ENCODE measurements at places on chromosomes 12 and 14.
A peak's percentile ranks its signal among the peaks of the same experiment; 100 is the strongest.

GRCh38 chr12:104596134-104596799 is 139.5 kb downstream of the CHST11 start:
- peak; percentile 68 for DNase-seq

DNA sequence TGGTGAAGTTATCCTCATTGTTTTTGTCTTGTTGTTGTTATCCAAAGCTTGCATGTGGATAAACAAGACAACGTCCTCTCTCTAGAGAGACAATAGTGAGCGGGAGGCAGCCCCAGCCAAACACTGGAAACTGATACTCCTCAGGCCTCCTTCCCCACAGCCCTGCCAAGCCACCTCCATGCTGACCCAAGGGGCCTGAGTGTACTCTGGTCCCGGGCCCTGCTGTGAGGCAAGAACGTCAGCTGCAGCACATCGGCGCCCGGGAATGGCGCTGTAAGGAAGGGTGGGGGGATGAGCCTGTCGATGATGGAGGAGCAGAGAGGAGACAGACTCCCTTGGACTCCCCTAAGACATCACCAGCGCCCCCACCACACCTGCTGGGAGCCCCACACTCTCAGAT is 83.6 kb downstream of the ANO2 start:
- DNase-seq: no peak

DNA sequence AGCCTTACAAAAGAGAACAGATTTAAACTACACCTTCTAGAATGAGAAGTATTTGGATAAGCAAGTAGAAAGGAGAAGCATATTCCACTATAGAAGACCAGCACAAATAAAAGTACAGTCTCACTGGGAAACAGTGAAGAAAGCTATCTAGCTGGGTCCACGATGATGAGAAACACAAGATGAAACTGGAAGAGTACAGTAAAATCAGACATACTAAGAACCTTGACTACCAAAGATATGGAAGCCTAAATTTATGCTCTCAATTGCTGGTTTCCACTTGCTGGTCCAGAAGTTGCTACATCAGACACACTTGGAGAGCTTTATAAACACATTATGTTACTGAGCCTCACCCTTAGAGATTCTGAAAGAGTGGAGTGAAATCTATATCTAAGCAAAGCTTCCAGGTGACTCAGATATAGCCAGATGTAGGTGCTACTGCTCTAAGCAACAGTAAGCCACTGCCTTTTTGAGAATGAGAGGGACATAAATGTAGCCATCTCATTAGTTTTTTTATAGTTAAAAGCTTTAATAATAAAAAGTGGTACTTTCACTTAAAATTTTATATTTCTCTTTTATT is 96.3 kb upstream of the BBS10 start:
- no peak for DNase-seq

GRCh38 chr12:44299524-44299923 is 463.6 kb downstream of the TMEM117 start:
- DNase-seq: no peak

DNA sequence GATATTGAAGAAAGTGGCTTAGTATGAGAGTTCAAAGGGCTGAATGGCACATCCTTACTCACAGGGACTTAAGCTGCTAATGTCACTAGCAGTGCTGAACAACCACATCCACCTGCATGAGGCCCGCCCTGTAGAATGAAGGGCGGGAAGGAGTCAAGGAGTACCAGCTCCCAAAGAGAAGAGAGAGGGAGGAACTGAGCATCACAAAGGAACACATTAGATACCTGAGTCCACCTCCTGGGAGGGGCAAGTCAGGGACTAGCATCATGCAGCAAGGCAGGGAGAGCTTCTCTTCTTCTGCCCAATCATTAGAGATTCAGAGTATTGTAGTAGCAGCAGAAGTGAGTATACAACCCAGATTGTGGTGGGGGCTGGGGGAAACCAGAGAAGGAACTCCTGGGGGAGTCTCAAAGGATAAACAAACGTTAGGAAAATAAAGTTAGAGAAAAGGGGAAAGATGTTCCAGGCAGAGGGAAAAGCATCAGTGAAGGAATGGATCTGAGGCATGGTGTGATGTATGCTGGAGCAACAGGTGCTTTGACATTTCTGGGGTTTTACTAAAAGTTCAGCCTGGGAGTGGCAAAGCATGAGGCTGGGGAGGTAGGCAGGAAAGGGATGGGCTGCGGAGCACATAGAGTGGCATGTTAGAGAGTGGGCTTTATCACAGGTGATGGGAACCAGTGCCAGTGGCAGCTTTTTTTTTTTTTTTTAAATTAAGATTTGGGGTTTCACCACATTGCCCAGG is 21.0 kb upstream of the GRIP1 start:
- no peak for DNase-seq

DNA sequence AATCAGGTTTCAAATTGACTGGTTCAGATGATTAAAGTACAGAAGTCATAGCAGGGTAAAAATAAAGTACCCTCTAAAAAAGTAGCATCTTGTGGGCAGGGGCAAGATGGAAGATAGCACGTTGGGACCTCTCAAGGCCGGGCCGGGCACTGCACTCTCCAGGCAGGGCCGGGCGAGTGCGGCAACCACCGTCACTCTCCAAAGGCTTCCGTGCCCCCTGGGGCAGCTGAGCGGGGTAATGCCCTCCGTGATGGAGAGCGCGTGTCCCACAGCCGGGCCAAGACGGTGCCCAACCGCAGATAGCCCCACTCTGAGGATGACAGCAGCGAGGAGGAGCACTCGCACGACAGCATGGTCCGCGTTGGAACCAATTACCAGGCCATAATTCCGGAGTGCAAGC is 8.6 kb upstream of the PLXNC1 start:
- no peak for DNase-seq

DNA sequence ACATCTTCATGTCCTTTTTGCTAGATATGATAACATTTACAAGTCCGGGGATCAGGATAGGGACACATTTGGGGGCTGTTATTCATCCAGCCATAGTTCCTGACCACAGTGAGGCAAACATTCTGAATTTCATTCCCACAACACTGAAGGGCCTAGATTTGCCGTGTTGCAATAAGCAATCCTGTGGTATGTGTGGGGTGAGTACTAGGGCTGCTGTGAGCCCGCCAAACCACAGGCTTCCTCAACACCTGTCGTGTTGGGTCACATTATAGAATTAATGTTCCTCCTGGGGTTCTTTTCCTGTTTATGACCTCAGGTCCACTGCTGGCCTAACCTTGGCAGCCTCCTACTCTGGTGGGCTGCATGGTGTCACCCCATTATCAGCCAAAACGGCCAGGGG is 119.2 kb downstream of the TBC1D30 start:
- DNase-seq: no peak

DNA sequence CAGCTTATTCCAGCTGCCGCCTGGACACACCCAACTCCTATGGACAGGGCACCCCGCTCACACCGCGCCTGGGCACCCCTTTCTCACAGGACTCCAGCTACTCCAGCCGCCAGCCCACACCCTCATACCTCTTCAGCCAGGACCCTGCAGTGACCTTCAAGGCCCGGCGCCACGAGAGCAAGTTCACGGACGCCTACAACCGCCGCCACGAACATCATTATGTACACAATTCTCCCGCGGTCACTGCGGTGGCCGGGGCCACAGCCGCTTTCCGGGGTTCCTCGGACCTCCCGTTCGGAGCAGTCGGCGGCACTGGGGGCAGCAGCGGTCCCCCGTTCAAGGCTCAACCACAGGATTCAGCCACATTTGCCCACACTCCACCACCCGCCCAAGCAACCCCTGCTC is 5.9 kb downstream of the SETD1B start:
- DNase-seq: no peak

DNA sequence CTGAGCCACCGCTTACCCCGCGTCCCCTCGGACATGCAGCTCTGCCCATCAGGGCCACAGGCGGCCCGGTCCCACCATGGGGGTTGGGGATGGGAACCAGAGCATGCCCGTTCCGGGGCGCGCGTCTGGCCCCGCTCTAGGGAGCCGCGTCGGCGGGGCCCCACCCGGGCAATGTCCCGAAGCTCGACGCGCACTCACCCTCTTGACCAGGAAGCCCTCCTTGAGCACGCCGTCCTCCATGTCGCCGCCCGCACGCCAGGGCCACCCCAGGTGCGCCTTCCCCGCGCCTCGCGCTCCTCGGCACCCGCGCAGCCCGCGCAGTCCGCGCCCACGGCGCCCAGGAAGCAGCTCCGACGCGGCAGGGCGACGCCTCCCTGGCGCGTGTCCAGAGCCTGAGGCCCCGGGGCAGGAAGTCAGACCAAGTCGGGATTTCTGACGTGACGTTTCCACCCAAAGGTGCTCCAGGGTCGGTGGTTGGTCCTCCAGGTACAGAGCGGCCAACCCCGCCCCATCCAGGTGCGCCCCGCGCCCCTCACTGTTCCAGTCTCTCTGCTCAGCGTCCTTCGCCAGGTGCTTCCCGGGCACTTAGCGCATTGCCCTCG is at the start of gene PLEK2:
TSS of gene PLEK2 (minus strand) at position 346 of the 602 bp plus-strand sequence. CDS start at position 240, 106 bp downstream.
- no peak for DNase-seq

GRCh38 chr14:68796418-68797101 is 3.7 kb upstream of the ZFP36L1 start:
- no peak for DNase-seq

- no peak for DNase-seq
Observed at GRCh38 chr12:45726603-45727300, 2.8 kb upstream of the ARID2 start.

DNA sequence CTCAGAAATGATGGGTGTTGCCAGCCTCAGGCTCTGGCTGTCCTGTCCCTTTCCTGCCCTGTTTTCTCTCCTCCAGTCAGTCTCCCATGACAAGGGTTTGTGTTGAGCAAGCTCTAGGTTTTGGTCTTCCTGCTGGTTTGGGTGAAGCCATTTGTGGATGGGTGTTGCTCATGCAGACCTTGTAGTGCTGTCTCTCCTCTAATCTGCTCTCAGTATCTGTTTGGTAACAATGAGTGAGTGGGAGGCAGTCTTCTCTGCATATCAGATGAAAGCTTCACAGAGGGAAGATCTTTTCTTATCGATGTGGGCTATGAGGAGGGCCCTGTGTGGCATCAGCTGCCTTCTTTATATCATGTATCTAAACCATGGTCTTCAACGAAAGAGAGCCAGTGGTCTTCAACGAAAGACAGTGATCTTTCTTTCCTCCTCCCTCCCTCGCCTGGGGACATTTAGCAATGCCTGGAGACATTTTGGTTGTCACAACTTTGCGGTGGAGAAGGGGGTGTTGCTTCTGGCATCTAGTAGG is 3.6 kb downstream of the CMA1 start:
- DNase-seq: no peak

DNA sequence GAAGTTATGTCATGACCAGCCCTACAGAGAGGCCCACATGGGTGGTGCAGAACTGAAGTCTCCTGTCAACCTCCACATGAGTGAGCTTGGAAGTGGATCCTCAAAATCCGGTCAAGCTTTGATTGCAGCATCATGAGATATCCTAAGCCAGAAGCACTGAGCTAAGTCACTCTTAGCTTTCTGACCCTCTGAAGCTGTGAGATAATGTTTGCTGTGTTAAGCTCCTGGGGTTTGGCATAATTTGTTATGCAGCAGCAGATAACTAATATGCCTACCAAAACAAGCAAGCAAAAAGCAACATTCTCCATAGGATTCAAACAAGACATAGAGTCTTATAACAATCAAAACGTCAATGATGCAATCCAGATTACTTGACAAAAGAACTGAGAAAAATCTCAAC is 87.6 kb upstream of the GRIN2B start:
- DNase-seq: no peak

DNA sequence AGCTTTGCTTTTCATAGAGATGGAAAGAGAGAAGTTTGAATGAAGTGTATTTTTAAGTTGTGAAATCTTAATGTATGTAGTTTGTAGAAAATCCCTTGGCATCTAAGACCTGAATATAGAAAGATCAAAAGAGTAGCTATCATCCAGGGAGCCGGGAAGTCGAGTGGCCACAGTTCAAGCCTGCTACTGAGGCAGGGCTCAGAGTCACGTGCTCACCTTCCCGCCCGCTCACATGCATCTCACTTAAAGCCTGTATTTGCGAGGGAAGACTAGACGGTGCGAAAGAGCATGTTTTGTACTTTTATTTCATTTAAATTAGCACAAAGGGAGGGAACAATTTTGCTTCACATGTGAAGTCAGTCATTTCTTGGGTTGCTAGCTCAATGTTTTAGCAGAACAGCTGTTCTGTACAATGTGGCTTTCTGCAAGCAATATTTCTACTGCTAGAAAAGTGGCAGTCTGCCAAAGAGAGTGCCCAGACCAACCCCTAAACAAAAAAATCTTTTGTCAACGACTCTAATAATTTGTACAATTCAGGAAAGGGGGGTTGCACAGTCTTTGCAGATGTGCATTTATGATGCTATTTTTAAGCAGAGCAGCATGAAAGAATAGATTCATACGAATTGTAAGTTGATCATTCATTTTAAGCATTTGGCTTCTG is 290.7 kb downstream of the NPAS3 start:
- DNase-seq: no peak

DNA sequence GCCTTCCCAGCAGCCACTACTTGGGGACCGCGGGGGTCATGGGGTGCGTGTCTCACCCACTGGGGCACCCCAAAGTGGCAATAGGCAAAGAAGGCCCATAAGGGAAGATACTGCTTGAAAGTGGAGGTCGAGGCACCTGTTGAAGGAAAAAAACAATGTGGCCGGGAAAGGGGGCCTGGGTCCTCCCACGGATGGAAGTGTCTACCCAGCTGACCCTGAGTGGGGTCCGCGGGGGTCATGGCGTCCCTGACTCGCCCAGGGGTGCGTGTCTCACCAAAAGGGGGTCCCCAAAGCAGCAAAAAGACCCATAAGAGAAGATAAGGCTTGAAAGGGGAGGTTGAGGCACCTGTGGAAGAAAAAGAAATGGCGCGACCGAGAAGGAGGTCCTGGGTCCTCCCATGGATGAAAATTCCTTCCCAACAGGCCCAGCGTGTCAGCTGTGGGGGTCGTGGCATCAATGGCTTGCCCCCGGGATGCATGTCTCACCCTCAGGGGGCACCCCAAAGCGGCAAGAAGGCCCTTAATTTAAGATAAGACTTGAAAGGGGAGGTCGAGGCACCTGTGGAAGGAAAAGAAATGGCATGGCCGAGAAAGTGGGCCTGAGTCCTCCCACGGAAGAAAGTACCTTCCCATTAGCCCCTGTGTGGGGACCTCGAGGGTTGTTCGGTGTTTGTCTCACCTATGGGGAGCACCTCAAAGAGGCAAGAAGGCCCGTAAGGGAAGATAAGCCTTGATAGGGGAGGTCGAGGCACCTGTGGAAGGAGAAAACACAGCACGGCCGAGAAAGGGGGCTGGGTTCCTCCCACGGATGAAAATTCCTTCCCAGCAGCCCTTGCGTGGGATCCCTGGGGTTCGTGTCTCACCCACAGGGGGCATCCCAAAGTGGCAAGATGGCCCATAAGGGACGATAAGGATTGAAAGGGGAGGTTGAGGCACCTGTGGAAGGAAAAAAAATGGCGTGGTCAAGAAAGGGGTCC is 266.0 kb downstream of the ALG10 start:
- no peak for DNase-seq

GRCh38 chr14:95195031-95195430 is 37.7 kb upstream of the DICER1 start:
- DNase-seq: no peak

GRCh38 chr14:35403114-35403602 is 1.4 kb downstream of the NFKBIA start:
- DNase-seq: no peak
